ENCODE measurements at places on chromosomes 3 and 15. TPM values are rescaled to one million over a fixed set of nuclear protein-coding genes. Genes with fewer than 3 reads are reported as not detected.

The TNFAIP8L3 gene
- total RNA-seq = 0.22 TPM

- DNase-seq = no peak
Observed at GRCh38 chr15:90895571-90896117, 7.5 kb upstream of the MAN2A2 start.

DNA sequence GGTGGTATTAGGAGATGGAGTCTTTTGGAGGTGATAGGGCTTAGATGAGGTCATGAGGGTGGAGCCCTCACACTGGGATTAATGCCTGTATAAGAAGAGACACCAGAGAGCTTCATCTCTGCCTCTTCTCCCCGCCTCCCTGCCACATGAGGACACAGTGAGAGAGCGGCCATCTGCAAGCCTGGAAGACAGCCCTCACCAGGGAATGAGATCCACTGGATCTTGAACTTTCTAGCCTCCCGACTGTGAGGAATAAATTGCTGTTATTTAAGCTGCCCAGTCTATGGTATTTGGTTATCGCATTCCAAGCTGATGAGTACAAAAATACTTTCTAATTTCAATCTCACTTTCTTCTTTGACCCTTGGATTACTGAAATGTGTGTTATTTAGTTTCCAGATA, 121.4 kb downstream of the OCA2 start:
- DNase-seq = no peak

DNA sequence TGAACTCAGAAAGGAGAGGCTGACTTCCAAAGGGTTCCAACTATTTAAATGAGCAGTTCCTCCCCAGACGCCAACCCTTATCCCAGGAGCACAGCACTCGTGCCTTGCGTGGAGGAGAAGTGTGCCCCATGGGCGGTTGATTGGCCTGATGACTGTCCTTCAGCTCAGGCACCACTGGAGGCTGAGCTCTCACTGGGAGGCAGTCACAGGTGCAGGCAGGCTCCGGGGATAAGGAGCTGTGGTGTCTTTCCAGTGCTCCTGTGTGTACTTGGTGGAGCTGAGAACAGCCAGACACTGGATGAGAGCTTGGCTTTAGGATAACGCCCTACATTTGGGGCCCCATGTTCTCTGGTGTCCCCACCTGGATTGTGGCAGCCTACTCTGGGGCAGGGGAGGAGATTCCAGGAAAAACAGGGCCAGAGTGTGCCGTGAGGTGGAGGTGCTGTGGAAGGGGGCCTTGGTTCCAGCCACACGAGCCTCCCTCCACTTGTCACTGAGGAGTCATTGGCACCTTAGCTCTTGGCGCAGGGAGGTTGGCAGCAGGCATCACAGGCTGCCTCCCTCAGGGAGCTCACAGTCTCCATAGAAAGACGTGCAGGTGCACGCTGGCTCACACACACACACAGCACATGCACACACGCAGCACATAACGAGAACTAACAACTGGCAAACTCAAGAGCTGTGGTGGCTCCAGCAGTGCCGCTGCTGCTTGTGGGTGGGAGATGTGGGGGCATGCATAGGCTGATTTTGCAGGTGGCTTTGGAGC, 22.7 kb upstream of the EPHB3 start:
- no peak for DNase-seq

- DNase-seq = no peak
Observed at GRCh38 chr15:83276661-83277060, 7.8 kb downstream of the BNC1 start.

The ITPKA gene
- total RNA-seq = 0.20 TPM

The CP gene
- 0.43 TPM for total RNA-seq

DNA sequence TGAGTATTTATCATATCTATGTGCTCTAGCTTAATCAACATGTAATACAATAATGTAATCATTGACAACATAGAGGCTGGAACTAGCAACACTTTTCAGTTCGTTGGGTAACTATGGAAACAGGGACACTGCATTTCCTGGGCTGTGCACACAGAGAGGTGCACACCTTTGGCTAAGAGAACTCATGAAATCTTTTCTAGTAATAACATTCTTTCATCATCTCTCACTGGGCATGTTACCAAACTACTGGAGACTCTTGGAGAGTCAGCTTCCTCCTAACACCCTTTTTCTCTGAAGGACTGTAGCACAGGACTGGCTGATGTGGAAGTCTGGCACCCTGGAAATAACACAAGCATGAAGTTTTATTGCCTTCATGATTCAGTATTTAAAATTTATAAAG, 135.6 kb downstream of the KCNMB2 start:
- no peak for DNase-seq

DNA sequence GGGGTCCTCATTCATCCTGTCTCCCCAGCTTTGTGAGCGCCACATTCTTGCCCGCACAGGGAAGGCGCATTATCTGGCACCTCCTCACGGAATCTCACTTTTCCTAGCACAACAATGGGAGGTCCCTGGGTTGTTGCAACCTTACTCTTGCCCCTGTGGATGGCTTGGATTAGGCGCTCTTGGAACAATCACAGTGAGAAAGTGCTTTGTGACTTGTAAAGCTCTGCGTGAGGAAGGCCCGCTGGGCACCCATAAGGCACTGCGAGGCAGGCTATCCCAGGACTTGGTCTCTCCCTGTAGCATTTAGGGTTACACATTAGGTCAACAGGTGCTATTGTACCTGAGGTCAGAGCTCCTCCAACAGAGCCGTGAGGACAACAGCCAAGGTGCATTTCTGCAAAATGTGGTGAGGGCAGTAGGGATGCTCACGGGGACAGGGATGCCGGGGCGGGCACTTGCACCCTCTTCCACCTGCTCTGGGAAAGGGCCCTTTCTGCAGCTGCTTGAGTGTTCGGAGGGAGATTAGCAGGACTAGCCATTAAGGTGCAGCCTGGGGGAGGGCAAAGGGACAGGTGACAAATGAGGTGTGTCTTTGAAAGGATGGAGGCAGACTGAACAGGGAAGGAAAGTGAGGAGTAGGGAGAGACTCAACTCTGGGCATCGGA, 13.9 kb upstream of the LRRC15 start:
- DNase-seq = no peak

DNA sequence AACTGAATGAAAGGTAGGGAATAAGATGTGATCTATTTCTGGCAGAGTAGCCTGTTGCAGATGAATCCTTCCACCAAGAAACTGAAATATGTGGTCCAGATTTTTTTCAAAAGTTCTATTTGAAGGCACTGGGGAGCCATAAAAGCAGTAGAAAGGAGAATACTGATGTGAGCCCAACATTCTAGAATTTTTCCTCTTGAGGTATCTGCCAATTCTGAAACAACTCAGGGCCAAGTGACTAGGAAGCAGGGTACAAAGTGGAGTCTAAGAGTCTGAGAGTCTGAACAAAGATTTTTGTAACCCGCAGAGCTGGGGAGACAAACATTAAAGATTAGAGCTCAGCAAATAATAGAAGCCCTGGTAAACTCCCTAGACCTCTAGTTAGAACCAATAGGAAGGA, 58.3 kb upstream of the SLCO3A1 start:
- no peak for DNase-seq

DNA sequence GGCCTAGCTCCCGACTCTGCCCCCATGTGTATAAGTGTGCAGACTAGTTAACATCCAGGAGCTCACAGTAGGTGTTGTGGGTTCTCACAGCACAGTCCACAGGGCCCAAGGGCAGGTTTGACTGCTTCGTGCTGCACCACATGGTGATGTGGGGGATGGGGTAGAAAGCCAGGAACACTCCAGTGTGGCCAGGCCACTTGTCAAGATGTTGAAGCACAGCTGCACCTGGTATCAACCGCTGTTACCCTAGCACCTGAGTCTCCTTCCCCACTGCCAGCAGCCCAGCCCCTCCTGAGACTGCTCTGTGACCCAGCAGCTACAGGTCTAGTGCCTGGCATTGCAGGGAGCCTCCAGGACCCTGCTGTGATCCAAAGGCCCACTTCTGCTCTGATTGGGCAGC, 53.4 kb downstream of the CHDH start:
- no peak for DNase-seq

DNA sequence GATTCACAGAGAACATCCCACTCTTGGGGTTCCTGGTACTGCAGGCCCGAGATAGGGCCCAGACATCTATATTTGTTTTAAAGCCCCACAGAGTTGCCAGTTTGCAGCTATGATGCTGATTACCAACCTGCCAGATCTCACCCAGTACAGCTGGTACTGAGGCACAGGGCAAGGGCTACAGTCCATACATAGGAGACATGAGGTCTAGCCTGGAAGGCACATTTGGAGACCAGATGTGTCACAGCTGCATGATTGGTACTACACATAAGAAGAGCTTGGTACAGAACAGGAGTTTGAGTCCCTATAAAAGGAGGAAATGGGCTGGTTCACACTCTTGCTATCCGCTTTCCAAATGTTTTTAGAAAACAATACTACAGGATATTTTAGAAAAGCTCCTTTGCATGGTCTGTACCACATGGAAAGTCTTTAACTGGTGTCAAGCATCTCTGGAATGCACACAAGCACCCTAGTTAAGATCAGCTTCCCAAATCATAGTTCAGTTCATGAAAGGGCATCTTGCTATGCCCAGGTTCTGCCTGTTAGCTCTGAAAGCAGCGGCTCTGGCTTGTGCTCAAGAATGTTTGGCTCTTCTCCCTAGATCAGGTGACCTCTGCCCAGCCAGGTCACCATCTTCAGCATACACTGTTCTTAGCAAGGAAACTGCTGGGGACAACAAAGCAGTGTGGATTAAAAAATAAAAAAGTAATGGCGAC, 20.6 kb downstream of the MTMR14 start:
- DNase-seq = no peak

The OXTR gene
- 0.25 TPM for total RNA-seq

The DHX30 gene
- total RNA-seq = 167 TPM

DNA sequence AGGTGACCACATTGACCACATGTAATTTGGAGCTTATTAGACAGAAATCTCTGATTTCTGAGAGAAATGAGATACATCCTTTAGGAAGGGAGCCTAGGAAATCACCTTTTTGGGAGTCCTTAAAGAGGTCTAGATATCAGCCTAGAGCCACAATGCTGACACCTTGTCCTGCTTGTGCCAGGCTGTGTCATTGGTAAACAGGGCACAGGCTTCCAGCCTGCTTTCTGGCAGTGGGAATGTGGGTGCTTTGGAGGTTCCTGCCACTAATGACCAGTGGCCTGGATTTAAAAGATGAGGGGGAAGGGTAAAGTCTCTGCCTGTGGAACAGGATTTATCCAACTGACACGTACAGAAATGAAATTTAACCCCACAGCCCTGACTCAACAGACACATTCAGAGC, 169.8 kb upstream of the KBTBD8 start:
- DNase-seq = no peak

GRCh38 chr3:120879411-120879810, 28.6 kb upstream of the STXBP5L start:
- DNase-seq = no peak

The PROK2 gene
- 0.18 TPM for total RNA-seq

The GOLGA8J gene
- total RNA-seq = 0.11 TPM

- DNase-seq = no peak
Observed at GRCh38 chr3:38205472-38205805, 40.1 kb downstream of the OXSR1 start.

GRCh38 chr3:84100861-84101260, 857.9 kb upstream of the CADM2 start:
- no peak for DNase-seq

DNA sequence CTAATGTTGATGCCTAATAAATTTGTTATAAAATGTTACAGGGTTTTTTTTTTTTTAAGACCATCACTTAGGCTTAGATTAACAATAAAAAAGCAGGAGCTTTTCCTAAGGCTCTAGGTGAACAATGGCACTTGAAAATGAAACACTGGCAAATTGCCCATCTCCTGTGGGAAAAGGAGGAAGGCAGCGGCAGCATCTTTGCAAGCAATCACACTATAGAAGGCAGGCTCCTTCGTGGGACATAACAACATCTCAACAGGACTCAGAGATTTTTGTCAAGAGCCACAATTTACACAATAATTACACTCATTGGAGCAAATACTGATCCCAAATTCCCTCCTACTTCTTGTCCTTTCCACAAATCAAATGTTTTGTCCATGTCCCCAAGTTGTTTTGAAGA, 646.7 kb downstream of the ROBO2 start:
- no peak for DNase-seq

DNA sequence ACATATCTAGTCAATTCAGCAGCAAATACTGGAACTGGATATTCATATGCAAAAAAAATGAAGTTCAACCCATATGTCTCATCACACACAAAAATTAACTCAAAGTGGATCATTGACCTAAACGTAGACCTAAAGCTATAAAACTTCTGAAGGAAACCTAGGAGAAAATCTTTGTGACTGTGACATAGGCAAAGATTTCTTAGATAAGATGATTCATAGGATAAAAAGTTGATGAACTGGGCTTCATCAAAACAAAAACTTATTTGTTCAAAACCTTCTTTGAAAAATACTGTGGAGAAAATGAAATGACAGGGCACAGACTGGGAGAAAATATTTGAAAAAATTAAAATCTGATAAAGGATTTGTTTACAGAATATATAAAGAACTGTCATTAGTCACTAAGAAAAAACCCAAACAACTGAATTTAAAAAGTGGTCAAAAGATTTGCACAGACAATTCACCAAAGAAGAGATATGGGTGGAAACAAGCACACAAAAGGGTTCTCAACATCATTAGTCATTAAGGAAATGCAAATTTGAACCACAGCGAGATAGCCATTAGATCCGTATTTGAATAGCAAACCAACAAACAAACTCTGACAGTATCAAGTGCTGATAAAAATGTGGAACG, 62.8 kb downstream of the ITGB5 start:
- DNase-seq = no peak

DNA sequence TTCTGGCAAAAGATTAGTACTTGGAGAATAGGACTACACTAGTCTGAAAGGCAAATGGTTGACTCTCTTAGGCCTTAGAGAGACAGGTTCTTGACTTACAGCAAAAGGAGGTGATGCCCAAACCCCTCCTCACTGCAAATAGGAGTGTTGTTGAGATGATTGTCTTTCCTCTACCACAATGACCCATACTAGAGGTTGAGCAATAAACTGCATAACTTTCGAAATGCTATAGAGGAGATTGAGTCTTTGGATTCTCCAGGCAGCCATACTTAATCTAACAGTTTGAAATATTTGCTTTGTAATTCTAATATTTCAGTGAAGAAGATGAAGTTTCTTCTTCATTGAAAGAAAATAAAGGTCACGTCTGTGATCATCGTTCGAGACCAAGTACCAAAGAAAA, 498.5 kb upstream of the GBE1 start:
- DNase-seq = no peak

DNA sequence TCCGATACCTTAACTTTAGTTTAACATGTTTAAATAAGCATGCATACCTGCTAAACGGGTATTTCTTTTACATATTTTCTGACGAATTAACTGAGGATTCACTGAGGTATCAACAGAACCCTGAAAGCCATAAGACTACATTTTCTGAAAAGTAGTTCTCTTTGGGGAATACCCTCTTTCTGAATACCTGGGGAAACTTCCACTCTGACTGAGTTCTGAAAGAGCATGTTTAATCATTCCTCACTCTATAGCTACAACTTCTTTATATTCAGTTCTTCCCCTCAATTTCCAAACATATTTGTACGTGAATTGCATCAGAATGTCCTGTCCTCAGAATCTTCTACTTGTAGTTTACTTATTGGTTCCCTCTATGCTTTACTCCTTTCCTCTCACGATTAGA, 403.0 kb downstream of the ROBO1 start:
- no peak for DNase-seq

GRCh38 chr3:71447197-71447596, 136.3 kb downstream of the FOXP1 start:
- no peak for DNase-seq
